ENCODE measurements at places on chromosomes 12 and 14. TPM values are rescaled to one million over a fixed set of nuclear protein-coding genes. Genes with fewer than 3 reads are reported as not detected.

DNA sequence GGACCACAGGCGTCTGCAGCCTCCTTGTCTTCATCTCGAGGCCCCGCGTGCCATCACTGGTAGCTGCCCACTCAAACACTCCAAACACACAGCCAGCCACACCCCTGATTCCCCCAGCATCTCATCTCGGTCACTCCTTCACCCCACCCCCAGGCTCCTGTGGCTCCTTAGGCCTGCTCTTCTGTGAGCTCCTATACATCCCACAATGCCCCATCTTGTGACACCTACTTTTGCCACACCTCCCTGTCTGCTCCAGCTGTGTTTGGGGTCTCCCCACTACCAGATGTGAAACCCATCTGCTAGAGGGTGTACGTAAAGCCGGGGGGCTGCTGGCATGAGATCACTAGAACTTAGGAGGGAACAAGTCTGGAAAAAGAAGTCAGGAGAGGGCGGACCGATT, 4.1 kb downstream of the AKT1 start:
- DNase-seq, result no peak

DNA sequence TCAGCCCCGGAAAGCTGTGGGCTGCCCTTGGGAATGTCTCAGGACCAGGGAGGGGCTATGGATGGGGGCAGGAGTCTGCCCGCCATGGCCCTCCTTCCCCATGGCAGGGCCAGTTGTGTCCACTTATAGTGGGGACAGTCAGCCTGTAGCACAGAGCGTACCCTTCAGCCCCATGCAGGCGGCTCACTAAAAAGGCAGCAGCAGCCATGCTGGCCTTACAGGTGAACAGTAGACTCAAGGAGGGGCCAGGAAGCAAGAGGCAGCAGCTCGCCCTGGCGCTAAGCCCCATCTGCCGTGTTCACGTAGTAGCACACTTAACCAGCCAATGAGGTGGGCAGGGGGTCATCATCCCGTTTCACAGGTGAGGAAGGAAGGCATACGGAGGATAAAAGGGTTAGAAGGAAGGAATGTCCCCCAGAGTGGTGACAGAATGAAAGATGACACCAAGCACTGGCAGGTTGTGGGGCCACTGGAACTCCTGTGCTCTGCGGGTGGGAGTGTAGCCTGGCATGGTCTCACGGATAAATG, 52.7 kb downstream of the FAM222A start:
- no peak for DNase-seq

DNA sequence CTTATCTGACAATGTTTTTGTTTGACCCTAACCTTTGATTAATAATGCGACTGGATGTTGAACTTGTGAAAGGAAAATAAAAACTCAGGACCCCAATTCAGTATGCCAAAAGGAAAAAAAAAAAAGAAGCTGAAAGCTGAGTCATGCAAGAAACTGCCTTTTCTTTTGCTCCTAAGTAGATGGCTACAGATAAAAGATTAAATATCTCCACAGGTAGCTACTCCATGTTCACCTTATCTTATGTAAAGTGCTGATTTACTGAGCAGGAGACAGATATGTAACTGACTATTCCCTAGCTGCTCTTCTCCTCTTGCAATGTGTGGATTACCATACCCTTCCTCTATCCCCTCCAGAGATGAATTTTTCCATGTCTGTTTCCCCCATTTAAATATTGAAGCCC, 30.8 kb upstream of the TCL1B start:
- DNase-seq, result no peak

GRCh38 chr12:123571343-123571813, 13.0 kb upstream of the TMED2 start:
- no peak for DNase-seq

- DNase-seq, result peak; percentile 43
These were observed 279.9 kb upstream of the SYT1 start for GRCh38 chr12:78584695-78585094.

GRCh38 chr12:106227641-106228319, 20.0 kb downstream of the CKAP4 start:
- DNase-seq, result no peak

DNA sequence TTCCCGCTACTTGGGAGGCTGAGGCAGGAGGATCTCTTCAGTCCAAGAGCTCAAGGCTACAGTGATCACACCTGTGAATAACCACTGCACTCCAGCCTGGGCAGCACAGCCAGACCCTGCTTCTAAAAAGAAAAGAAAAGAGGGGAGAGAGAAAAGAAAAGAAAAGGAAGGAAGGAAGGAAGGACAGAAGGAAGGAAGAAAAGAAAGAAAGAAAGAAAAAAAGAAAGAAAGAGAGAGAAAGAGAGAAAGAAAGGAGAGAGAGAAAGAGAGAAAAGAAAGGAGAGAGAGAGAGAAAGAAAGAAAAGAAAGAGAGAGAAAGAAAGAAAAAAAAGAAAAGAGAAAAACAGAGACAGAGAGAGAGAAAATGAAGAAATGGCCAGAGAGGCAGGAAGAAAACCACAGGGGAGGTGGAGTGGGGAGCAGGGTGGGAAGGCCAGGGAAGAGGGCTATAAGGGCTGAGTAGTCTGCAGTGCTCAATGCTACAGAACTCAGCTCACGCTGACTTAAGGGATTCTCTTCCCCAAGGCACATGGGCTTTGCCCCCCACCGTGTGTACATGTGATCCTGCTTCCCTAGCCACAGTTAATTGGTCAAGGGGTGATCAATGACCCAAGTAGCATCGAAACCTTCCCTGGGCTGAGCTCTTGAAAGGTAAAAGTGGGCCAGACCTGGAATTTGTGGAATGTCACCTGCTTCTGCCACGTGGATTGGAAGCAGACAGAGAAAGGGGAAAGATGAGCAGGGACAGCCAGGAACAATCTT, 90.4 kb upstream of the TMCC3 start:
- DNase-seq, result no peak

DNA sequence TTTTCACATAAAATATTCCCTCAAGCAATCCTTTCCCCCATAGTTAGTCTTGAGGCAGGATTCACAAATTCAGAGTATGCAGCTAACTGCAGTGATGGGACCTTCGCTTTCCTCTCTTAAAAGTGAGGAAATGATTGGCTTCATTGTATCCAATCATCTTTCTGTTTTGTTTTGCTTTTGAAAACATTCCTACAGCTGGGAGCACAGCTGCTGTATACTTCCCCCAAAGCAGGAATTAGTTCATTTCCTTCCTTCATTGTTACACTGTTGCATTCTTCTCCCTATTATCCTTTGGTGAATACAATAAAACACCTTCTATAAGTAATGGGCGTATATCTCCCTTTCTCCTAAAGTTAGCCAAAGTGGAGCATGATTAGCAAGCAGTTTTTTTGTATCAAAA, 9.4 kb upstream of the GAS2L3 start:
- DNase-seq, result no peak

GRCh38 chr12:55715169-55715764, 579 bp upstream of the BLOC1S1 start:
- DNase-seq, result no peak

DNA sequence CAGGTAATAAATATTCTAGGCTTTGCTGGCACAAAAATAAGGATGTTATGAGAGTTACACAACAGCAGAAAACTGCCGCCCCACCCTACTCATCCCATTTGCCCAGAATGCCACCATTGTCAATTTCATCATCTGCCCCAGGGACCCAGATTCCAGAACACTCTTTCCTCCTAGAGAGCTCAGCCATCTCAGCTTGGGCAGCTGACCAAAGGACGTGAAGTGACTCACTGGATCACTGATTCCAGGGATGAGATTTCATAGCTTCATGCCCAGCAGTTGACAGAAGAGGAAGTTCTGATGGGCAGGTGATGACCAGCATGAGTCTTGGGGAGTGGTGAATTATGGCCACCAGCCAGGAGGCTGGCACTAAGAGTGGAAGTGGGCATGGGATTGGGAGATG, 450.3 kb downstream of the RMST start:
- DNase-seq, result no peak

DNA sequence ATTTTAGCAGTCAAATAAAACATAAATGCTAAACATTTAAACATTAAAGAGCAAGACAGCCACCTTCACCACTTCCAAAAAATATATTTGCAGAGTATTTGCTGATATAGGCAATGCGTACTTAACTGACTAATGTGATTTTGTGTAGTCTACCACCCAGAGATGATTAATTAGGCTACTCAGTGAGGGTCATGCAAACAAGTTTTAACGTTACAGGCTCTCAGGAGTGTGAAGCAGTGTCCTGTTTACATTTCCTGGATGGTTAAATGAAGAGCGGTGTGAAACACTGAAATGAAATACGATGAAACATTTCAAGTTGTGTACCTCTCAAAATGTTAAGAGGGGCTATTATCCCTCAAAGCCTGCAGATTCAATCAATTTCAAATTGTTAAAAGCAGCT, 165.8 kb upstream of the LRIG3 start:
- no peak for DNase-seq

- no peak for DNase-seq
These were observed 255.2 kb downstream of the EMP1 start for GRCh38 chr12:13451776-13452175.

GRCh38 chr12:123931686-123932321, 40.8 kb downstream of the CCDC92 start:
- DNase-seq, result no peak

DNA sequence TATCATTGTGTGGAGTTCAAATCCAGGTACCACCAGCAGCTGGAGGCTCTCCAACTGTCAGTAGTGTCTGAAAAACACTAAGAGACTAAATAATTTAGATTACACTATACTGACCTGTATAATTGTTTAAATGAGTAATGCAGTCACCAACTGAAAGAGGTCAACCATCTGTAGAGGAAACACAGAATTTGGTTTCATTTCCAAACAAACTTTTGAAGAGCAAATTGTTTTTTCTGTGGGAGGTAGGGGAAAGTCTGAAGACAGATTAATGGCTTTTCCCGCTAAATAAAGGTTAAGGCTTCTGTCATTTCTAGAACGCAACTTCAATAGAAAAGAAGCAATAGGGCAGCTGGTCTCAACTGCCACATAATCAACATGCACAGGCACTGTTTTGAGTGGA, 462.6 kb downstream of the PRKD1 start:
- DNase-seq, result no peak

- DNase-seq, result no peak
These were observed 26.0 kb downstream of the WBP11 start for GRCh38 chr12:14777271-14777670.

DNA sequence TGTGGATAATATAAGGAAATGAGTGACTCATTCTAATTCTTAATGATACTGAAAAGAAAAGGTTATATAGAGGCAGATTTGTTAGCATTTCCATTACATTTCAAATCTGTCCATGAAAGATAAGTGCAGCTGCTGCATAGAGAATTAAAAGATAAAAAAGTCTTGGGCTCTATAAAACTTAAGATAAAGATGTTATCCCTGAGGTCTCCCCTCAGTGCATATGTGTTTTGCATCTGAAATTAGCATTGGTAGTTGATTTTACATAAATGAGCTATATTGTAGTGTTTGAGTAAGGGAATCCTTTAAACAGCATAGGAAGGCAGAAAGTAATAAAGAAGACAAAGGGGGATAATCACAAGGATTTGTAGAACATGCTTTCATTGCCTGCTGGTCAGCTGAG, 206.2 kb downstream of the FSCB start:
- DNase-seq, result no peak

DNA sequence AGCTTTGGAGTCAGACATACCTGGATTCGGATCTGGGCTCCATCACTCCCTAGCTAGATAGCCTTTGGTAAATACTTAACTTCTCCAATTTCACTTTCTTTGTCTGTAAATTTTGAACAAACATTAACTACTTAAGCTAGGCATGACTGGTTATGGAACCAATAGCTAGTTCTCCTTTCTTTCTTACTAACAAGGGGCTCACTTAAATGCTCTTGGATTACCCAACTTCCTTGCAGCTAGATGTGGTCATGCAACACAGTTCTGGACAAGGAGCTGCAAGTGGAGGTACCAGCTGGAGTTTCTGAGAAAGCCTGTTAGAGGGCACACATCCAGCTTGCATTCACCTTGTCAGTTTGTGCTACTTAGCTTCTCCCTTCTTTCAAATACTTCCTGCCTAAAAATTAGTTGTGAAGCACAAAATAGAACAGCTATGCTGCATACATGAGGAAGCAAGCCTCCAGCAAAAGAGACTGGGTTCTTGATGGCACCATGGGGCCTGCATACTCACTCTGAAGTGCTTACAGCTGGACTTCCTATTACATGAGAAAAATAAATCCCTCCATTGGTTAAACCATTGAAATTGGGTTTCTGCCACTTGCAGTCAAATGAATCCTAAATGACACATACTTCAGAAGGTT, 210.1 kb upstream of the EEA1 start:
- no peak for DNase-seq

GRCh38 chr12:60421741-60422140, 825.9 kb downstream of the SLC16A7 start:
- no peak for DNase-seq

GRCh38 chr12:15982071-15982470, 70.9 kb downstream of the DERA start:
- no peak for DNase-seq

DNA sequence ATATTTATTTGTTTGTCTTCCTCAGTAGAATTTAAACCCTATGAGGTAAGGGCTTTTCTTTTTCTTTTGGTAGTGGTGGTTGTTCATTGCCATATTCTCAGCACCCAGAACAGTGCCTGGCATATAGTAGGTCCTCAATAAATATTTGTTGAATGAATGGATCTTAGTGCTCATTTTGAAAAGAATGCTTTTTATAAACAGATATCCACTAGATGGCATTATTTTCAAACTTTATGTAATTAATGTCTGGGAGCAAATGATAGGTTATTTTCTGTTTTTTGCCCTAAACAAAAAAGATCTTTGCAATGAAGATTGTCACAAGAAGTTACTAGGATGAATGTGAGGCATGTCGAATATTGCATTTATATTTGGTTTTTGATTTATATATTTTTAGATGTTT, 64.1 kb downstream of the RAD51B start:
- DNase-seq, result peak; percentile 15

DNA sequence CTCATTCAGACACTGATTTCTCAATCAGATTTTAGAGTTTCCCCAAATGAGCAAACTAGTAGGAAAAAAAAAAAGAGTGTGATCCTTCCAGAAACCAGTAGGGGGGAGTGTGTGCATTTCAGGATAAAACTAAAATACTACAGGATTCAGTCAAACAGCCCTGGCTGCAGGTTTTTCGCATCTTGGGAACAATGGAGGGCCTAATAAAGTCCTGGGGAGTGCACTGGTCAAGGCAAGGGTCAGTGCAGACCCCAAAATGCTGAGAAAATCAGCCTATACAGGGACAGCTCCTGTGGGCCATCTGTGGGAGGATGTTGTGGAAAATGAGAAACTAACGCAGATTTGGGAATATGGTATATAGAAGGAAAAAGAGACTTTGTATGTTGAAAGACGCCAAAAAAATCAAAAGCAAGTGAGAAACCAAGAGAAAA, 22.2 kb upstream of the ABCD4 start:
- DNase-seq, result peak; percentile 48

GRCh38 chr14:96091941-96092411, 52.8 kb downstream of the C14orf132 start:
- no peak for DNase-seq

The KRT83 gene
- total RNA-seq, result not detected

The RIPK3 gene
- 18.8 TPM for total RNA-seq

The ESR2 gene
- 37.7 TPM for total RNA-seq

The TSPAN11 gene
- not detected for total RNA-seq

The BICDL1 gene
- total RNA-seq, result 19.9 TPM

The SAV1 gene
- total RNA-seq, result 17.9 TPM

The ARHGDIB gene
- total RNA-seq, result 762 TPM

The MGP gene
- not detected for total RNA-seq

The NACA gene
- 892 TPM for total RNA-seq

The RPGRIP1 gene
- total RNA-seq, result 0.39 TPM

The NFATC4 gene
- total RNA-seq, result 130 TPM

The KICS2 gene
- total RNA-seq, result 20.4 TPM

The CISTR gene
- 1.3 TPM for total RNA-seq

The TCTN1 gene
- total RNA-seq, result 21.0 TPM

The EIF2S3B gene
- 0.95 TPM for total RNA-seq

The CLEC2A gene
- total RNA-seq, result not detected

The DCN gene
- total RNA-seq, result not detected

The MFAP5 gene
- total RNA-seq, result not detected

The TPH2 gene
- not detected for total RNA-seq

The MANSC4 gene
- not detected for total RNA-seq
